Activated naive CD4-positive, alpha-beta T cell treated with Interleukin-2 at 50 U/mL for 16 hours (primary cell): ENCODE measurements at places on chromosomes 5 and 9.

GRCh38 chr5:119022017-119022745 lies 33.8 kb upstream of the DTWD2 start:
- DNase-seq, result no peak

GRCh38 chr9:94625835-94626234 lies 13.5 kb downstream of the FBP1 start:
- DNase-seq, result no peak

DNA sequence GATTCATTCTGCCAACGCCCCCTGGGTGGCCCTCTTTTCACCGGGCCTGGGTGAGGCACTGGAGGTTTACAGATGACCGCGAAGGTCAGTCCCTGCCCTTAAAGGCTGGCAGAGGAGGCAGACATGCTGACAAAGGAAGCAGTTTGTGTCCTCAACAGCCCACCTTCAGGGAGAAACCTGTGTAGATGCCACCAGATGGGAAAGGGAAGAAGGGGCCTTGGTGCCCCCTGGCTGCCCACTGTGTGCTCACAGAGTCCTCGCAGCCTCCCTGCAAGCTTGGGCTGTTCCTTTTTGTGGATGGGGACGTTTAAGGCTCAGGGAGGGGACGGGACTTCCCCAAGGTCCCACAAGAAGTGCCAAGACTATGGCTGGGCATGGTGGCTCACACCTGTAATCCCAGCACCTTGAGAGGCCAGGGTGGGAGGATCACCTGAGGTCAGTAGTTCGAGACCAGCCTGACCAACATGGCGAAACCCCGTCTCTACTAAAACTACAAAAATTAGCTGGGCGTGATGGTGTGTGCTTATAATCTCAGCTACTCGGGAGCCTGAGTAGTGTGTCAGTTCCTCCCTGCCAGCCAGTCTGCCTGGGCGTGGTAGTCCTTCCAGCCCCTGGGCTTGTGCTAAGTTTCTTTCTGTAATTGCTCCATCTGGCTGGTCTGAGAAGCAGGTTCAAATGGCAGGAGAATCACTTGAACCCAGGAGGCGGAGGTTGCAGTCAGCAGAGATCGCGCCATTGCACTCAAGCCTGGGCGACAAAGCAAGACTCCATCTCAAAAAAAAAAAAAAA lies 36.2 kb downstream of the NEK6 start:
- no peak for DNase-seq

GRCh38 chr9:69265891-69266290 lies 59.1 kb upstream of the ENTREP1 start:
- no peak for DNase-seq

DNA sequence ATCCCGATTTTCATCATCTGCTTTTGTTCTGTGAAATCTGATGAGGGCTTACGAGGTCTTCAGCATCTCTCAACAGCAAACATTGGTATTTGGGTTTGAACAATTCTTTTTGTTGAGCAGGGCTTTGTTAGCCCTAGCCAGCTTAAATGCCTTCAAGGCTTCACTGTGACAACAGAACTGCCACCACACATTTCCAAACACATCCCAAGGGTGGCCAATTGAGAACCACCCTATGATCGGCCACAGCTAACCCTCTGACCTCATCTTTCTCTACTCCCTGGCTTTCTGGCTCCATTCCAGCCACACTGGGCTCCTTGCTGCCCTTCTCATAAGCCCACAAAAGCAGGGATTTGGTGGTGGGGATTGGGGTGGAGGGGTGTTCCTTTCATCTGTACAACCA lies 17.6 kb downstream of the MTX3 start:
- DNase-seq, result no peak

- no peak for DNase-seq
Measured at GRCh38 chr5:130693509-130693908, 471.5 kb downstream of the HINT1 start.

DNA sequence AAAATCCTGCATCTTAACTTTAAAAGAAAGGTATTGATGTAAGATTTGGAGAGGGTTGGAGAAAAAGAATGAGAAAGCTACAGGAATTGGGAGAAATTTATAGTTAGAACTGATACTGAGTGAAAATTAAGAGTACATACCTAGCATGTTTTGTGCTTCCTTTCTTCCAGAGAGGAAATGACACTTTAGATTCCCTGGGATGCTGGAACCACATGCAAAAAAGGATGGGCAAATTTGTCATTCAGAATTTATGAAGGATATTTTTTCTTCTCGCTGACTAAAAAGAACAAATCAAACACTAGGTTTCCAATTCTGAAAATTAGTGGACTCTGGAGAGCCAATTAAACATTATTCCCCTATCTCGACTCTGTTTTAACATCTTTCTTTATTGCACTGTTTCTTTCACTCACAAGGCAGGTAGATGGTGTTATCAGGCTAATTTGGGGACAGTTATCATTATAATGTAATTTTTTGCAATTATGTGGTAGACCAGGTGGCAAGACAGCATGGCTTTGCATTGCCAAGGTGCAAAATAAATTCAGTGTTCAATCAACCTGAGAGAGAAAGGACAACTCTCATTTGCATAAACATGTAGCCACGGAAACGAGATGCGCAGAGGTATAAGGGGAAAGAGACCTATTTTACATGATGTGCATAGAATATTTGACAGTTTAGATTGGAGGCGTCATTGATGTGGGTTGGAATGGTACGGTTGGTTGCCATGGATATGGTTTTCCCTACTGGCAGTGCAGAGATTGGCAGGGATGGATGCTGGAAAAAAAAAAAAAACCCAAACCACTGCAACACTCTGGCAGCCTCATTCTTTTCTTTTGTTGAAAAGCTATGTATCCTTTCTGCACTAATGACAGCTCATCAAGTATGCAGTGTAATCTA lies 320.4 kb upstream of the CCNH start:
- no peak for DNase-seq

- DNase-seq, result no peak
Measured at GRCh38 chr5:133777951-133778350, 165.6 kb upstream of the FSTL4 start.

- DNase-seq, result peak; percentile 37
Measured at GRCh38 chr9:134698587-134699342, 57.2 kb downstream of the COL5A1 start.

DNA sequence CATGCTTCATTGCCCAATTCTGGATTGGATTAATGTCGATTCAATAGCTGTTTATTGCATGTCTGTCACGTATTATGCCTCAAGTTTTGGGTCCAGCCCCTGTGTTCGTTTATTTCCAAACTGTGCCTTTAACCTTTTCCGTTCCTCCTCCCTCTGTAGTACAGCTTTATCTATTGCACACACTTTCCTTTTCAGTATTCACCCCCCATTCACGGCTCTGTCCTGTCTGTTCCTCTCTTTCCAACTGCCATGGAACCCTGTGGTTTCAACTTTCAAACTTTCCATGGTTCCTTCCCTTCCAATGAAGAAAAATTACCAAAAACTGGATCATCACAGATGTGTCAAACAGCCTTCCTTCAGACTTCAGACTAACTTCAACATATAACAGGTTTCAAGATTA lies 17.1 kb downstream of the SMARCA2 start:
- DNase-seq, result no peak

- no peak for DNase-seq
Measured at GRCh38 chr9:72588336-72588735, 66.9 kb downstream of the TMC1 start.
